ENCODE measurements at places on chromosomes 12 and 14.

GRCh38 chr12:121456551-121456950 is 56.6 kb downstream of the RNF34 start:
- DNase-seq, result no peak

DNA sequence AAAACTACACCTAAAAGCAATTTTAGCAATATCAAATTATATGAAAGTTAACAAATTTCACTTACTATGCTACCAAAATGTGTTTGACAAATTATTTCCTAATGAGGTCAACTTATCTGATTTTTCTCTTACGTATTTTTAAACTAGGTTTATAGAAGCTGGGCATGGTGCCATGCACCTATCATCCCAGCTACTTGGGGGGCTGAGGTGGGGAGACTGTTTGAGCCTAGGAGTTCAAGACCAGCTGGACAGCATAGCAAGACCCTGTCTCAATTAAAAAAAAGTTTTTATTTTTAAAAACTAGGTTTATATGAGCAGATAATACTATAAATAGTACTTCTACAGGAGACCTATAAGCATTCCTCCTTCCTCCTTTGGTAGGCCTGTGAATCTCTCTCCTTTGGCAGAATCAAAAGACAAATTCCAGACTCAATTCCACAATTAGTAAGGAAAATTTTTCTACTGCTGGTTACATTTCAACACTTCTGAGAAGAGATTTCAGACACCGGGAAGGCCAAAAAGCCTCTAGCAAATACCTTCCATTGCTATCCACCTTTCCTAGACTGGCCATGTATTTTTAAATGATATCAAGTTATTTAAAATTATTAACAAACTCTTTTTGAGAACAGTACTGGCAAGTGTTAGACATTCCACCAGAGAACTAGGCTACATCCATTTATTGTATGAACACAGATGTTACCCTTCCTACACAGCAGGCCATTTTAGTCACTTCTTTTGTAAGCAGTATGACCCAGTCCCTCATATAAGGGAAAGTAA is 34.4 kb downstream of the CDK17 start:
- no peak for DNase-seq

GRCh38 chr12:2360630-2361170 is 307.9 kb downstream of the CACNA1C start:
- DNase-seq, result no peak

DNA sequence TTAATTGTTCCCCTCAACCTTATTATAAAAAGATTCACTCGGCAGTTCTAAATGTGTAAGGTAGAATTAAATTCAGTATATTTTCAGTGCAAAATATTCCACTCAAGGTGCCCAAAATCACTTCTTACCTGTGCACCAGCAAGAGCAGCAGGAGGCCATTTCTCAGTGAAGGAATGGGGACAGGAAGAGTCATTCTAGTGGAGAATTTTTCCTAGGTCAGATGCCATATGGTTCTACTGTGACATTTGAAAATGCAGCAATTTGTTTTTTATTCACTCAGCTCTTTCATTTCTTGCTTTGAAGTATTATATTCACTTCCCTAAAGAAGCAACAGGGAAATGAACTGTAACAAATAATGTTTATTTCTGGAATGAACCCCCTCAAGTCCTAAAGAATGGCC is 264.0 kb upstream of the SYT1 start:
- no peak for DNase-seq

- DNase-seq, result peak; percentile 23
Measured at GRCh38 chr14:64704143-64704742, at the start of gene PLEKHG3. PLEKHG3 (plus strand) TSS chr14:64704424; CDS start chr14:64727632, 23,208 bp downstream.

- no peak for DNase-seq
Measured at GRCh38 chr12:3355378-3355900, 135.6 kb upstream of the PRMT8 start.

DNA sequence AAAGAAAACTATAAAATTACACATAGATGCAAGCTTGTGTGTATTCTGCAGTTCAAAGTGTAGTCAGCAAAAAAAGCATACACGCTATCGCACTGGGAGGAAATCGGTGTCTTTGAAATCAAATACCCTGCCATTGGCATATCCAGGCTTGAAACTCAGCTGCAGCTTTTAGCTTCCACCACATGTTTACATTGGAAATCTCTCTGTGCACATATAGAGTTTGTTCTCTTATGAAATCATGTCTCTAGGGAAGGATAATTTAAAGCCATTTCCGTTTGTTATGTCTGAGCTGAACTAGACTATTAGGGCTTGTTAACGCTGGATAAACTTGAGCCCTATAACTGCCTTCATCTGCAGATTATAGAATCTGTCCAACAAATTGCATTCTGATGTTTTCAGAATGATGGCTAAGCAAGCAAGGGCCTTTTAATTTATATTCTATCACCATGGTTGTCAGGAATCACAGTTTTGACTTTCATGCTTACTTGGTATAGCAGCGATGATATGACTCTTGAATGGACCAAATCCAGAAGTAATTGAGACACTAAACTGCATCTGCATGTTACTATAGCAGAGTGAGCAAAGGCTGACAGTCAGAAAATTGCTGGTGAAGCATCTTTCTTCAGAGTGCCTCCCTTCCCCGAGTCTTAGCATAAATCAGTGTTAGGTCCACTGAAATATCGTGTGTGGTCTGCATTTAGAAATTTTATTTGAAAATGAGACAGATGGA is 442.8 kb downstream of the ZFP36L1 start:
- DNase-seq, result no peak

- no peak for DNase-seq
Measured at GRCh38 chr12:120762086-120762485, 36.5 kb downstream of the ACADS start.

GRCh38 chr14:68081489-68081888 is 261.9 kb downstream of the RAD51B start:
- DNase-seq, result no peak

DNA sequence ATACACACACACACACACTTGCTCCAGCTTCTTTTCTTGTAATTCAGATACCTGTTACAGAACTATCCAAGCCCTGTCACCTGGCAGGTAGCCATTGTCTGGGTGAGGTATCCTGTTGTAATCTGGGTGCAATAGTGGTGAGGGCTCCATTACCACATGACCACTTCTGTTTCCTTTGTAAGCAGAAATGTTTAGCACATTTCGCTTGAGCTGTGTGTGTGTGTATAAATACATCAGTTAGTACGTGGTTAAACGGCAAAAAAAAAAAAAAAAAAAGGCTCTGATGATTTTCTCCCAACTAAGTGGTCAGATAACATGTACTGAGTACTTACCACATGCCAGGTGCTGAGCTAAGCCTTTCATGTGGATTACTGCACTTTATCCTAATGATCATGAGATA is 129.3 kb upstream of the SSTR1 start:
- DNase-seq, result no peak

GRCh38 chr12:93134893-93135285 is 205.8 kb upstream of the EEA1 start:
- DNase-seq, result peak; percentile 80

- no peak for DNase-seq
Measured at GRCh38 chr14:30078811-30079402, 151.3 kb upstream of the PRKD1 start.

- DNase-seq, result no peak
Measured at GRCh38 chr12:56081393-56082347, 1.7 kb downstream of the ERBB3 start.

DNA sequence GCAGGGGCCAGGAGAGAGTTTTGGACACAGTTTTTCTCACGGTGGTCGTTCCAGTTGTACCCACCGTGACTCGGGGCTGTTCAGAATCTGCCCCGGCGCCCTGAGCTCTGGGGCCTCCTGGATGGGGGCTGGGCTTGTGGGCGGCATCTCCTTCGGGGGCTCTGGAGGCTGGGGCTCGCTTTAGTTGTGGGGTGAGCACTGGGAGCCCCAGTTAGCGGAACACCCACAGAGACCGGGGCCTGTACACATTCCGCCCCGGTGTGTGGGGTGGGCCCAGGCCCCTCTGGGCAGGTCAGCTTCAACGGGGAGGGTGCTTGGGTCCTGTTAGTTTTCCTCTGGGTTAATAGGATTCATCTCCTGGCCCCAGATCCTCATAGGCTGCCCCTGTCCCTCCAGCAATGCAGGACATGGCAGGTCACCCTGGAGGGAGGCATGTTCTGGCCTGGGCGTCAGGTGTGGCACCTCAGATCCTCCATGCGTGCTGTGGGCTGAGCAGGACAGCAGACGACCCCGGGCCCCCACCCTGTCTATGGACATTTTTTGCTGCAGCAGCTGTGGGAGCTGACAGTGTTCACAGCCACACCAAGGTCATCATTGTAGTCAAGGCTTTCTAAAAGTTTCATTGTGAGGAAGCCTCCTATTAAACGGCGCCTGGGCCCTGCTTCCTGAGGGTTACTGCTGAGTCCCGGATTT is 393.2 kb downstream of the TMEM121 start:
- DNase-seq, result no peak

GRCh38 chr12:95204141-95204866 is 13.0 kb downstream of the FGD6 start:
- peak; percentile 58 for DNase-seq

GRCh38 chr12:43742106-43742505 is 16.5 kb downstream of the PUS7L start:
- no peak for DNase-seq

DNA sequence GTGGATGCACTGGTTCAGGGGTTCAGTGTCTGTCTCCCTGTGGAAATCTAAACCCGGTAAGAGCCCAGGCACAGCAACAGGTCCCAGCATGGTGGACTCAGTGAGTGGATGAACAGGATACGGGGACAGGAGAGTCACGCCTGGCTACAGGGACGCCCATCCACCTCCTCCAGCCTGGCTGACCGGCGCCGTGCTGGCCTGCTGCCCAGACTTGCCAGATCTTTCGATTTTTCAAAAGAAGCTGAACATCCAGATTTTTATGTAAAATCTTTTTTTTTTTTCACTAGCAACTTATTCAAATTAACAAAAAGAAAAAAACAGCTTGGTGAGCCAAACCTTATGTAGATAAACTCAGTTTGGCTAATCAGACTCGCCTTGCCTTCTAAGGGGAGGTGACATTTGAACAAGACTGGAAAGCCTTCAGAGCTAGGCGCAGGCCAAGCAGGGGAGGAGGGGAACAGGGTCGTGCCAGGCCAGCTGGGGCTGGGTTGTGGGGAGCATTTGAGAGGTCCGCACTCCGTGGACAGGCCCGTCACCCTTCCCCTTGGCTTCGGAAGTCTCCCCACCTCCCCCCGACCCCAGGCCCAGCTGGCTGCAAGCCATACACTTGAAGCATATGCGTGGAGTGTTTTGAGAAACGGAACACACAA is 87.8 kb upstream of the NCOR2 start:
- no peak for DNase-seq

DNA sequence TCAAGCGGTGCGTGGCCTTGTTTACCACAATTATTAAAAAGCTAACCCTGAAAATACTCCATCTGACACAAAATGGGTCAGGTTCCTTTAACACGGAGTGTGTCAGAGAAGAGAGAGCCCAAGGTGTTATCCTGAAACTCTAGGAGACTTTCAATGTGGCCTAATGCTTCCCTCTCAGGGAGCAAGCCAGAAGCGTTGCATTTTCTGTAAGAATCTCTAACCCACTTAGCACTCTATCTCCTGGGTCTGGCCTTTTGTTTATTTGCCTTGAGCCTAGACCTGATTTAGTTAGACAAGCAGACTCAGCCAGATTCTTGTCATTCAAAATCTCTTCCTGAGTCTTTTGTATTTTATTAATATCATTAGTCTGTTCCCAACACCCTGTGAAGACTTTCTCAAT is 184.0 kb upstream of the SYT1 start:
- no peak for DNase-seq

DNA sequence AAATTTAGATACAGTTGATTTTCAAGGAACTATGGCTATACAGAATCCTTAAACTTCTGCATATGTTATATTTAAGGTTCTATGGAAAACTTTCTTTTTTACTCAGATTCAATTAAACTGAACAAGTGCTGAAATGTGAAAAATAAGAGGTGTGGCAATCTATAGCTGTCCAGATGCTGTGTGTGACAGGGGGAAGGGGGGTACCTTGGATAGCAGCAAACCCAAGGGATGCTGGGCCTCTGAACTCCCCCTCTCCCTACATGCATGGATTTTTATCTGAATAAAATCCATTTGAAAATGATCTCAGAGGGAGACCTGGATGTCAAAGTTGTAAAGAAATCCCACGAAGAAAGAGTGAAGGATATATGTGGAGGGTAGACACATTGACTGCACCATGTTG is 82.8 kb upstream of the CCDC198 start:
- no peak for DNase-seq

- DNase-seq, result peak; percentile 18
Measured at GRCh38 chr14:23910101-23910875, 43.3 kb upstream of the DHRS4 start.

DNA sequence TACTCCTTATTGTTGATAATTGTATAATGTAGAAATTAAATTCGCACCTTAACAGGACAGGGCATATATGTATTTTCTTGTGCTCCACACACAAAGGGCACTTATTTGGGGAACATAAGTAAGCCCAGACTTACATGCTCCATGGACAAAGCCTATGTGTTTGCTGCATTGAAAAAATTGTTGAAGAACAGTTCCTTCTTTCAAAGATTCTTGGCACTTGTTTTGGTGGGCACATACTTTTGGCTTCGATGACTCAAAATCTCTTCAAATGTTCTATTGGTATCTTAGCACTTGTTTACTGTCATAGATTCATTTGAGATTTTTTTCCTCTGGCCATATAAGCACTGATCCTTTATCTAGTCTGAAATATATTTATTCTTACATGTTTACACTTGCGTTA is 1.4 kb upstream of the MAP4K5 start:
- no peak for DNase-seq

DNA sequence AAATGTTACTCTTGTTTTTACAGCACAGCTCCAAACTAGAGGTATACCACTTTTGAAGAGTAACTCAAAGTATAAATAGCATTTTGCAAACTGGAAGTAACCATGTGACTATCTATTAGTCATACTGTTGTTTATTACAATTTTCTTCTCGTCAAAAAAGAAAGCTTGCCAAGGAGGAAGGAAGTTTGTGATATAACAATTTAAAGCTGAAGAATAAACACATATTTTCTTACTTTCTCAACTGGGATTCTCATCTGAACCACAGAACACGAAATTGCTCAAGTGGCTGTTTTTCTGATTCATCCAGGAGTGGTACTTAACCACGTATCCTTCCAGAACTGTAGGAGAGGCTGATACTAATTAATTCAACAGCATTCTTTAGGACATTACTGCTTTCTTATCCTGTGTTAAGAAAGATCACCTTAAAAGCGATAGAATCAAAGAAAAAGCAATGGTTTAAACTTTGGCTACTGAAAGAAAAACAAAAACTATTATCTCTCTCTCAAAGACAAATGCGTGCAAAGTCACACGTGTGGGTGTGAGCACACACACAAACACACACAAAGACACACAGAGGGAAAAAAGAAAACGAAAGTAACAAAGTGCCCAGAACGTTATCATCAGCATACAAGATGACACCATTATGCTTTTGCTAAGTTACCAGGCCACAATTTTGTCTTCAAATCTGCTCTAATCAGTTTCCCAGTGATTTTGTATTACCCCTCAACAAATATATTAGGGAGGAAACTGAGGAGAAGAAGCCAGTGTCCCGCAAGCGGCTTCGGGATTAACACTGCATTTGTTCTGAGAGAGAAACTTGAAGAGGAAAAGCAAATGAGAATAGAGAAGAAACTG is at the start of gene CLEC2B:
Gene CLEC2B, minus strand, starts transcription at position 48 of the 855 bp plus-strand sequence.
- DNase-seq, result peak; percentile 17

Measured in HL-60 (cell line).